Glutamatergic neuron (in vitro differentiated cells): ENCODE measurements at places on chromosomes 4 and X. TPM values are rescaled to one million over a fixed set of nuclear protein-coding genes. Genes with fewer than 3 reads are reported as not detected.

MMRN1 gene
- not detected for total RNA-seq

DIPK2B gene
- not detected for total RNA-seq

RAB40AL gene
- 1.8 TPM for total RNA-seq

CTAG2 gene
- total RNA-seq, result not detected

TMPRSS11B gene
- total RNA-seq, result not detected

ADH1B gene
- total RNA-seq, result not detected

MAP9 gene
- total RNA-seq, result 8.1 TPM

DNA sequence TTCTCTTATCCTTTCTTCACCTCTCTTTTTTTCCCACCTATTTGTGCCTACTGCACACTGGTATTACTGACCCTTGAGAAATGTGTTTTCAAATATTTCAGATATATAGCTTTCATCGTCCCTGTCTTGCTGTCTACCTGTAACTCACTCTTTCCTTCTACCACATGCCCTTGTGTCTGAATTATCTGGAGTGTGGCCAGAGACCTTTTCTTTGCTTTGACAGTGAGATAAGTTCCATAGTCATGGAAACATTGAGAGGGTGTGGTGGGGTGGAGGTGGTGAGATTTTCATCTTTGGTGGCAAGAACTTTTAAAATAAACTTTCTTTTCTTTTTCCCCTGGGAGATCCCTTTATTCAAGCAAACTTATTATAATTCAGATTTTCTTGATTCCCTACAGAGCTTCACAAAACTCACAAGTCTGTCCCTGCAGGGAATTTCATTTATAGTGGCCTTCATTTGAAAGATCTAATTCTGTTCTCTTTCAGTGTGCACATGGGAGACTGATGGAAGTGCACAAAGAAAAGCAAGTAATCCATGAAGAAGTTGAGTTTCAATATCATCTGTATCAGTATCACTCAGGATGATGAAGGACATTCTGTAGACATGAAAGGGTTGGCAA is 95.7 kb downstream of the SH2D1A start:
- H3K4me1 ChIP-seq, result no peaks in the 10 kb centered on the region
- H3K4me3 ChIP-seq, result no peak overlapping the region
- H3K27me3 ChIP-seq, result no peaks in the 10 kb centered on the region
- H3K27ac ChIP-seq, result no peak overlapping the region

DNA sequence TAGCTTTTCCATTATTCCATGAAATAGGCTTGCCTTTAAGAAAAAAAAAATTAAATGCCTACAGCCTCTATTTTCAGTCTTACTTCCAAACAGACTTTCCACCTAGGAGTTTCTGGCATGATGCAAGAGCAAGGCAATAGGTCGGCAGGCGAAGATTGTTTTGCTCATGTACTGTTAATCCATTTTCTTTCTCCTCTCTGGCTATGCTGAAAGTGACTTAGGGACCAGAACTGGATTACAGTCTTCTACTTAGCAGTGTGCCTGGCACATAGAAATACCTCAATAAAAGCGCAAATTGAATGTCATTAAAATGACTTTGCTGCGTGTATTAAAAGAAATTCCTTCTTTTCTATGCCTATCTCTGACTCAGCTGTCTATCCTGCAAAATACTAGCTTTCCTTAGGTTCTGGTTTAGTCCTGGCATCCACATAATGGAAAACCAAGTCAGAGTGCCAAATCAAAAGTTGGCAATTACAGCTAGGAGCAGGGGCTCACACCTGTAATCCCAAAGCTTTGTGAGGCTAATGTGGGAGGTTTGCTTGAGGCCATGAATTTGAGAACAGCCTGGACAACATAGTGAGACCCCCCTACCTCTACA is 51.9 kb downstream of the CC2D2A start:
- DNase-seq, result no peak
- H3K4me3 ChIP-seq, result no peak overlapping the region
- H3K36me3 ChIP-seq, result peaks cover 23% of the 10 kb centered on the region
- H3K27ac ChIP-seq, result no peak overlapping the region
- H3K4me1 ChIP-seq, result no peaks in the 10 kb centered on the region

DNA sequence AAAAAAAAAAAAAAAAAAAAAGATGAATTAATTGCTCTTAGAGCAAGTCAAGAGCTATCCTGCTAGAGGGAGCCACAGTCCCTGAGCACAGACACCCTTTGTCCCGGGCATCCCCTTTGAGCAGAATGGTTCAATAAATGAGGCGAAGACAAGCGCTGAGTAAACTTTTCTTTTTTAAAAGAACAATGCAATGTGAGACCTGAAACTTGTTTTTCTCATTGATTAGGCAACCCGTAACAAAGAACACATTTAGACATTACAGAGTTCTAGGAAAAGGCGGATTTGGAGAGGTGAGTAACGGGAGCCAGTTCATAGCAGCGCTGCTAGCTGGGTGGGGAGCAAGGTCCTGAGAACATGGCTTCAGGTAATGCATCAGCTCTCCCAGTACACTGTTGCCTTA is 46.1 kb downstream of the GRK4 start:
- H3K36me3 ChIP-seq, result no peaks in the 10 kb centered on the region
- DNase-seq, result no peak
- no peak overlapping the region for H3K27ac ChIP-seq
- H3K4me3 ChIP-seq, result no peak overlapping the region

GRCh38 chr4:47819178-47819577 is 18.7 kb downstream of the CORIN start:
- DNase-seq, result no peak
- H3K4me3 ChIP-seq, result no peak overlapping the region
- no peaks in the 10 kb centered on the region for H3K36me3 ChIP-seq
- no peaks in the 10 kb centered on the region for H3K4me1 ChIP-seq

GRCh38 chrX:135432453-135432852 is 10.7 kb downstream of the SMIM10L2A start:
- no peaks in the 10 kb centered on the region for H3K27me3 ChIP-seq
- H3K27ac ChIP-seq, result no peak overlapping the region
- H3K4me3 ChIP-seq, result no peak overlapping the region
- no peak for DNase-seq

DNA sequence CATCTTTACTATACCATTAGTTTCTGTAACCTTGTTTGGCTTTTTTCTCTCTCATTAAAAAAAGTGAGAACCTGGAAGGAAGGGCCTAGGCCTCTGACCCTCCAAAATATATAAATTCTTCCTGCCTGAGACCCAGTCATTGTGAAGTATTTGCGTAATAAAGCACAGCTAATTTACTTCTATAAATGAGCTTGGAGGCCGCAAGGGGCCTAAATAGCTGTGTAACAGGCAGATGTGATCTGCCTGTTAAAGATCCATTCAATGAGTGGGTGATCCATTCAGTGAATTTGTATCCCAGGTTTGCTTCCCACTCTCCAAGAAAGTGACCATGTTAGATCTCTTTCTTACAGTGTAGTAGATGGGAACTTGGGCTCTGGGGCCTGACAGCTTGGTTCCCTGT is 595 bp upstream of the PYURF start:
- no peaks in the 10 kb centered on the region for H3K36me3 ChIP-seq
- no peaks in the 10 kb centered on the region for H3K27me3 ChIP-seq
- DNase-seq, result no peak
- peak overlapping the region; percentile 71 for H3K4me3 ChIP-seq
- peak overlapping the region; percentile 38 for H3K27ac ChIP-seq

DNA sequence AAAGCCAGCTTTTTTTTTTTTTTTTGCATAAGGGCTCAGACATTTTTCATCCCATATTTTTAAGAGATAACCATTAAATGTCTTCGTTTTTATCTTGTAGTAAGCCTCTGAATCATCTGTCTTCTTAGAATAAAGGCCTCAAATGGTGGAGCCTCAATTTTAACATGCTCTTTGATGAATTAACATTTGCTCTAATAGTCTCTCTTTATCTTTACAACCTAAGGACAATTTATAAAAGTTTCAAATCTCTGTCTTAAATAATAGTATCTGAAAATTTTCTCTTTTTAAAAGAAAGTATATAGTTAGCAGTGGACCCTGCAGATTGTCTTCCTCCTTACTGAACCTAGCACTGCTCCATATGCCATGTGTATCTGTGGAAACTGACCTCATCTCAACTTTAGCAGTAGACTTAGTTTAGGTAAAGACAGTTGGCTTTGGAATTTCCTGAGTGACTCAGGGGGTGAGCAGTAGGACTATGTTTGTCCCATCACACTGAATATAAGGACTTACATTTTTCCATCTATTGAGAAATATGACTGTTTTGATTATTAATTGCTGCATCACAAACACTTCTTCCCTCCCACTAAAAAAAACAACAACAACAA is 1658.0 kb downstream of the STIM2 start:
- no peak overlapping the region for H3K4me3 ChIP-seq
- H3K36me3 ChIP-seq, result no peaks in the 10 kb centered on the region
- DNase-seq, result no peak

DNA sequence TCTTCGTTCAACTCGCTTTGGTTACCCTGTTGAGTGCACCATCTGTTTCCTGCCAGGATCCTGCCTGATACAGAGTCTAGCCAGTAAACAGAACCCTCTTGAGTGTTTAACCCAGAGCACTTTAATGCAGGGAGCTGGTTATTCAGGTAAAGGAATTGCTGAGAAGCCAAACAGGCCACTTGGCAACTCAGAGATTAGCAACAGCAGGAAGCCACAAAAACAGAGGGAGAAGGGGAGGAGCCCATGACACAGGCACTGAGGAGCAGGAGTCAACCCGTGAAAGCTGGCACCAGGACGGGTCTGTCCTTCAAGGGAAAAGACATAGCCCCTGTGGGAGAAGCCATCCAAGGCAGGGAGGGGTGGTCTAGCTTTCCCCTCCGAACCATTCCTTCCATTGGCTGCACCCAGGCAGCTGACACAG is 641.4 kb downstream of the ZNF674 start:
- H3K4me3 ChIP-seq, result no peak overlapping the region
- no peaks in the 10 kb centered on the region for H3K27me3 ChIP-seq
- H3K36me3 ChIP-seq, result no peaks in the 10 kb centered on the region
- H3K27ac ChIP-seq, result peak overlapping the region; percentile 43
- H3K4me1 ChIP-seq, result peaks cover 9% of the 10 kb centered on the region

DNA sequence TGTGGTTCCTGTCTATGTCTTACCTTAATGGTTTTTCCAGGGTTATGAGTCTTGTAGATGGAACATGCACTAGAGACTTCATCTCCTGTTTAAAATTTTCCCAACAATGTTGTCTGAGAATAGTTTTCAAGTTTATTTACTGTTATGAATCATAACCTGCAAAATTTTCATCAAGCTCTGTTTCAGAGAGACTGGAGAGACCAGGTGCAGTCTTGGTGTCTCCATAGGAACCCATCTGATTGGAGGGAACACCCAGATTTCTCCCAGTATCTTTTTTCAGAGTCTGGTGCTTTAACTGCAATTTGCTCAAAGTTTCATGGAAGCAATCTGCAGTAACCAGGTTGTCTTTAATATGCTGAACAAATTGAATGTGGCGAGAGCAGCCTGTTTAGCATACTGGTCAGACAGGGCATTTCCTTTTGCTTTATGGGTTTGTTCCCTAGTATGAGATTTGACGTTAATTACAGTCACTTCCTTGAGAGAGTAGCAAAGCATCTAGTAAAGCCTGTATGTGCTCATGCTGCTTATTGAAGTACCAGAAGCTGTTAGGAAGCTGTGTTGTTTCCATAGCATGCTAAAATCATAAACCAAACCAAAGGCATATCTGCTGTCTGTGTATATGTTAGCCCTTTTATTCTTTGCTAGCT is 18.8 kb upstream of the VSIG1 start:
- H3K27ac ChIP-seq, result no peak overlapping the region
- H3K27me3 ChIP-seq, result no peaks in the 10 kb centered on the region
- H3K4me3 ChIP-seq, result no peak overlapping the region
- H3K4me1 ChIP-seq, result no peaks in the 10 kb centered on the region
- DNase-seq, result no peak
- H3K36me3 ChIP-seq, result no peaks in the 10 kb centered on the region
